ENCODE measurements at places on chromosomes 3 and 15.

DNA sequence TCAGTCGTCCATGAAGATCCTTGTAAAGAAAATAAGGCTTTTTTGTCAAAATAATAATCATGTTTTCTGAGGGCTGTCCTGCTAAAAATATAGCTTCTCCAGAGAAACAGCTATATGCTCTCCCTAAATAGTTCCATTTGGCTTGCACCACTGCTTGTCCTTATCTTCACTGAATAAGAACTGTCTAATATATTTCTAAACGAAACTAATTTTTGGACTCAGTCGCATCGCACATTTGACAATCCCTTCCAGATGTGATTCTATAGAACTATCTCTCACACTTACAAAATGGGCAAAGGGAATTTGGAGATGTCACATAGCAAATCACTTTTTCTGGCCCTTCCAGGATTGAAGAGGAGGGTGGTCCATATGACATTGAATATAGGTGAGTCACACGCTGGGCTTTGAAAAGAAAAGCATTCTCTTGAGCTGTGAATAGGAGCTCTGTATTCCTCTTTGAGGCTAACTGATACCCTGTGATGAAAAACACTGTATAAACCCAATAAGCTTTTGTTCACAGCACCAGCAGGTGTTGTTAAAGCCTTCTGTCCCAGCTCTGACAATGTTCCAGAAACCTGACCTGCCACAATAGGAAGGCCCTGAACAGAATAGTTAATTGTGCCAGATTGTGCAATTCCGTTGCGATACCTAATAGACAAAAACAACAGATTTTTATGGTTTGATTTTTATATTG, 1144.2 kb downstream of the ROBO2 start:
- DNase-seq = no peak

DNA sequence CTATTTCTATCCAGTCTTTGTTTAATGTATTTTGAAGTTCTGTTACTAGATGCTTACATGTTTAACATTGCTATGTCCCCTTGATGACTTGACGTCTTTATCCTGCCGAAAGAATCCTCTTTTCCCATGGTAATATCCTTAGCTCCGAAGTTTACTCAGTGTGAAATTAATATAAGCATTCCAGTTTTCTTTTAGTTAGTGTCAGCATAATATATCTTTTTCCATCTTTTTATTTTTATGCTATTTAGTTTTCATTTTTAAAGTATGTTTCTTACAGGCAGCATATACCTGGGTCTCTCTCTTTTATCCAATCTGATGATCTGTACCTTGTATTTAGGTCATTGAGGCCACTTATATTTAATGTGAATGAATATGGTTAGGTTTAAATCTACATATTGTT, 39.1 kb upstream of the MEF2A start:
- no peak for DNase-seq

DNA sequence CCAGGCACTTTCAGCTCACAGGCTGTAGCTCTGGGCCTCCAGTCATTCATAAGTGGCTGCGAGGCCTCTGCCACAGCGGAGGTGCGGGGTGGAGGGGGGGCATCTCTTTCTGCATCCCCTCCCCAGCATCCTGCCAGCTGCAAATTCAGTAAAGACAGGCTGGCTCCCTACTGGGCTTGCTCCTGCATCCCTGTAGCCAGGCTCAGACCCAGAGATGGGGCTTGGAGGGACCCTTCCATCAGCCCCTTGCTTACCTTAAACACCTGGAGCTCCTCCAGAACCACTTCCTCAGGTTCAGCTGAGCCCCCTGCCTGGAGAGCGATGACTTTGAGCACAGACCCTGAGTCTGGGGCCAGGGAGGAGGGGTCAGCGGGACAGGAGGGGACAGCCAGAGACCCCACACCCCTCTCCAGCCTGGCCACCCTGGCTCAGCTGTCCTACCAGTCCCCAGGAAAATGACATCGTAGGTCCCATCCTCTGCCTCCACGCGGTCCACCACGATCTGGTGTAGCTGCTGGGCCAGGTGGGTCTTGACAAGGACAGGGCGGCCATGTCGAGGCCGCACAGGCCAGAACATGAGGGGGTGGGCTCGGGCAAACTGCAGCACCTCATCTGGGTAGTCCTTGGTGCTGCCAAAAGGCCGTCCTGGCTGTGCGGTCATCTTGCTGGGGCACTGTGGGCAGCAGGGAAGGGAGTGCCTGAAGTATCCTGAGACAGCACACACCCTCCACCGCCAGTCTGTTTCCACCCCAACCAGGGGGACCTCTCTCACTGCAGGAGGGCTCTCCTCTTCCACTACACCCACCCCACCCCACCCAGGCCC, 5.3 kb downstream of the SEMA3G start:
- no peak for DNase-seq

DNA sequence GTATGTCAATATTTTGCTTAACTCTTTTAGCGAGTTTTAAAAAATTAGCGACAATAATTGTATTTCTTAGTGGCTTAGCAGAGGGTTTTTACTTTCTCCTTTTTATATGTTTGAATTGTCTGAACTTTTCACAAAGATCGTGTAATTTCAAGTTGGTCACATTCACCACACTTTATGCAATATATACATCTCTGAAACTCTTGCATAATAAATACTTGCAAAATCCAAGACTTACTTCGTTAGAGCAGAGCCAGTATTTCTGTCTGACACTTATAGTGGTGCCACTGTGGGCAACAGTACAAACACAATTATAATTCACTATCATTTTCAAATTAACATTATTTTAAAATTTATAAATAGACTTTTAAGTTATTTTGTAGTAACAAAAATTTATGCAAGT, 62.0 kb downstream of the SUCNR1 start:
- no peak for DNase-seq

GRCh38 chr3:135081856-135082434, 286.9 kb downstream of the EPHB1 start:
- no peak for DNase-seq

DNA sequence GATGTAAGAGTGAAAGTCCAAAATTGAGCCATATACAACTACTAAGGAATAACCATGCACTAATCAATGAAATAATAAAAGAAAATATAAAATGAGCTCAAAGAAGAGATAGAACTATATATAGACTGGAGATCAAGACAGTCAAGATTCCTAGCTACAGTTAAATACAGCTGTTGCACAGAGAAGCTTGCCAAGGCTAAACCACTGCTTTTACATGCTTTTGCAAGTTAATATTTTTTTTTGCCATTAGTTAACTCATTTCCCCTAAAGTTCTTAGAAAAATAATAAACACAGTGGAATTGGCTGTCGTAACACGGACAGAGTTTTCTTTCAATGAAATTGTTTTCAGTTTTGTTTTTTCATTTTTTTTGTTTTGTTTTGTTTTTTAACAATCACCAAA, 123.0 kb downstream of the VGLL3 start:
- DNase-seq = no peak

DNA sequence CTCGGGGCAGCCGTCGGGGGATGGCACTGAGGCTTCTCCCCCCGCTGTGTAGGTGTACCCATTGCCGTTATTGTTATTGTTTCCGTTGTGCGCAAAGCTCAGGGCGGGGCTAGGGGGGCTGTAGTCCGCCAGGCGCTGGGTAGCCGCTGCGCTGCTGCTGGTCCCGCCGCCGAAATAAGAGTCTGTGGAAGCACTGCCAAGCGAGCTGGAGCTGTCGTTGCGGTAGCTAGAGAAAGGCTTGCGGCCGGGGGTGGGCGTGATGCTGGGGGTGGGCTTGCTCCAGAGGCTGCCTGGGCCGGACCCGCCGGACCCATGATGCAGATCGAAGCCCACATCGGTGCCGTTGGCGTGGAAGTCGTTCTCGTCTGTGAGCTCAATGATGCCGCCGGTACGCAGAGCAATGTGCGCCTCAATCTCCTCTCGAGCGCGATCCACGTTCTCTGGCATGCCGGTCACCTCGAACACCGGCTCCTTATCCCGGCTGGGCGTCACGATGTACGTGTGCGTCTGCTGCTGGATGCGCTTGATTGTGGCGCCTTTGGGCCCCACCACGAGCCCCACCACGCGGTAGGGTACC, 1.9 kb downstream of the MEX3B start:
- no peak for DNase-seq

- no peak for DNase-seq
Observed at GRCh38 chr15:38176155-38176554, 76.5 kb upstream of the SPRED1 start.

DNA sequence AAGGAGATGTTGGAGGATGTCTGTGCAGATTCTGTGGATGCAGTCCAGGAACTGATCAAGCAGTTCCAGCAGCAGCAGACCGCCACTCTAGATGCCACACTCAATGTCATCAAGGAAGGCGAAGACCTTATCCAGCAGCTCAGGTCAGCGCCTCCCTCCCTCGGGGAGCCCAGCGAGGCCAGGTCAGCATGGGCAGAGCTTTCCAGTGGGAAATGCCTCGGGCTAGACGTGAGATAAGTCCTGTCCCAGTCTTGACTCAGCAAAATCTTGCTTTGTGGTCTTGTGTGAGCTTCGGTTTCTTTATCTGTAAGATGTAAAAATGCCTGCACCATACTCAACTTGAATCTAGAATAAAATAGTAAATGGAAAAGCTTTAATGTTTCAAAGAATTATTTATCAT, 335.1 kb upstream of the UMPS start:
- no peak for DNase-seq

- DNase-seq = no peak
Observed at GRCh38 chr3:128052595-128053351, 536 bp downstream of the SEC61A1 start.

DNA sequence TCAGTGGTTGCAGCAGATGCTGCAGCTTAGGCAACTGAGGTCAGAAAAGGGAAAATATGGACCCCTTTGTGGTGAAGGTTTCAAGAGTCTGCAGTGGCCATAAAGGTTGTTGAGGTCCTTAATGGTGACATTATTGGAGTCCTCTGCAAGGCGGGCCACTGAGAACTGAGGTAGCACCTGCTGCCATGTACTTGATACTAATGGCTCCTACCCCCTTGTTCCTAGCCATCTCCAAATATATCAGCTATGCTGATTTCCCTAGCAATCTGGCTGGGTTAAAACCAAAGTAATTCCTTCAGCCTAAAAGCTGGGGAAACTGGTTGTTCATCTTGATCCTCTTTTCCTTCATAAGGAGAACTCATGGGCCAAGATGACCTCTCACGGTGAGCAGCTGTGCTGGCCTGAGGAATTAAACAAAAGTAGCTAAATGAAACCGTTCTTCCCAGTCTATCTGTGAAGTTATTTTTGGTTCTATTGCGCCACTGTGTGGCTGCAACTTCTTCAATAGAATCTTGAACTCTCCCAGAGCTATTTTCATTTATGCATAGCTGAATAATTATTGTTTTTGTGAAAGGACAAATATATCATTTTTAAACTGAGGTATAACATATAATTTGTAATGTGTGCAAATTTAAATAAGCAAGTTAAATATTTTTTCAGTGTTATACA, 76.1 kb upstream of the PLSCR4 start:
- no peak for DNase-seq

DNA sequence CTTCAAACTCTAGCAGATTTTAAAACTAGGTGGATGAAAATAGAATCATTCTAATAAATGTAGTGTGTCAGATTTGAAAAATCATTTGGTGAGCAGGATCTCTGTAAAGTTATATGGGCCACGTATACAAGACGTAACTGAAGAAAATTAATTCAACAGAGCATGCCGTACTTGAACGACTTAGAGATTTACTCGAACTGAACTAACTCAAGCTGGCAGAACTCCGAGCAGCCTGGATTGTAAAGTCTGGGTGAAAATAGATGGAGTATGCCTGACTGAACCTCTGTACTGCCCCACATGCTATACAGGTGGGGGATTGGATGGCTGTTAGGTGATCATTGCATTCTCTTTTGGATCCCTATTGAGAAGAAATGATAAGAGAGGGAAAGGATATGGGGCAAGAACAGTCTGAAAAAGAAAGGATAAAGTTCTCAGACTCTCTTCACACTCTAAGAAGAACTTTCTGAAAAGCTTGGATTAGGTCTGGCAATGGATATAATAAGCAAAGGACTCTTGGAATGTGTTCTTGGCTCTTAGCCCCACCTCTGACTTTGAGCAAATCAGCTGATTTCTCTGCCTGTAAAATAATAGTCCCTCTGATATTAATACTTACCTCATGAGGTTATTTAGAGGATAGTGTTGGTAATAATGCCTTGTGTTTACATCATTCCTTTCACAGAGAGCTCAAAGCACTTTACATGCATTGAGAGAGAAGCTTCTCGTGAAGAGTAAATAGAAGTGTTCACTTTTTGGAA, 147.5 kb downstream of the FILIP1L start:
- no peak for DNase-seq

DNA sequence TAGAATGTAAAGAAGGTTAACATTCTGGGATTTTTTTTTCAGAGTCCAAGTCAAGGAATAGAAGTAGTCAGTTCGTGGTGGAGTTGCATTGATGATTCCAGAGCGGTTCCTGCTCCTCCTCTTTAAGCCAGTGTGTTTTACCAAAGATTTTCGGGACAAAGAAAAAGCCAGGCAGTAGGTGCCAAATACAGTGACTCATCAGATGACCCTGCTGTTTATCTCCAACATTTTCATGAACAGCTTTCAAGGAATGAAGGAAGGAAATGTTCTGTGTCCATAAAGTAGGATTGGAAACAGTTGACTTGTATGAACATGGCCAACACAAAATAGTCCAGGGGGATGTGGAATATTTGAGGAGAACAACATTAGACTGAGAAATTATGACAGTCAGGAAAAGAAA, 142.4 kb upstream of the TMC3 start:
- DNase-seq = no peak

- DNase-seq = no peak
Observed at GRCh38 chr3:182392182-182392937, 400.9 kb upstream of the ATP11B start.

DNA sequence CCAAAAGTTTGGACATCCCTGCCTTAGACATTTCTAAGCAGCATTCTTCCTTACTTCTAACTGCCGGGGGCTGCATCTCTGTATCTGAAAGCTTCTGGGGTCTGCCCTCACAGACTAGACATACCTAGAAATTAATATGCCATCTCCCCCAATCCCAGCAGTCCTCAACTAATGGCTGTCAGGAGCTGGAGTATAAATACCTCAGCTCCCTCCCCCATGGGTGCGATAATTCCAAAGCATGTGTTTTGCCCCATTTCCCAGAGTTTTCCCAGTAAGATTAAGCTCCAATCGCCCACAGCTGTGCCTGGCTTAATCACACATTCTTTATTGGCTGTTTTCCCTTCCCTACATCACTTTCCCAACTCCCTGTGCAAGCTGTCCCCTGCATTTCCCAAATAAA, 13.8 kb upstream of the VPS8 start:
- no peak for DNase-seq

DNA sequence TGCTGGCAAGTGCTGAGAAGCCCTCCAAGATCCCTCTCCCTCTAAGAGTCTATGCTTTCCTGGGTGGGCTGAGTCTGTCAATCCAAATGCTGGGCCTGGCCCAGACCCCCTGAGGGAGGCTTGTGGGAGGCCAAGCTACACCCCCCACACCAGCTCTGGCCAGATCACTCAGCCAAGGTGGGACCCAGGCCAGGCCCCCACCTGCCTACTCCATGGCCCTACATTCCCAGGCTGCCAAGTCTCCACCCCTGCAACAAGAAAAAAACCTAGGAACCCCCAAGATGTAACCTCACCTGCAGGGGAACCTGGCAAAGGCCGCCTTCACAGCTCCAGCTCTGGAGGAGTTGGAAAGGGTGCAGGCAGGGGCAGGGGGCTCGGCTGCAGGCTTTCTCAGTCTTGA, 109.1 kb downstream of the CHSY1 start:
- DNase-seq = no peak

- no peak for DNase-seq
Observed at GRCh38 chr3:184632551-184633236, 71.1 kb downstream of the EPHB3 start.

- DNase-seq = peak; percentile 9
Observed at GRCh38 chr3:10738688-10739372, 77.2 kb upstream of the SLC6A11 start.
